ENCODE measurements at places on chromosomes 2 and 18.

DNA sequence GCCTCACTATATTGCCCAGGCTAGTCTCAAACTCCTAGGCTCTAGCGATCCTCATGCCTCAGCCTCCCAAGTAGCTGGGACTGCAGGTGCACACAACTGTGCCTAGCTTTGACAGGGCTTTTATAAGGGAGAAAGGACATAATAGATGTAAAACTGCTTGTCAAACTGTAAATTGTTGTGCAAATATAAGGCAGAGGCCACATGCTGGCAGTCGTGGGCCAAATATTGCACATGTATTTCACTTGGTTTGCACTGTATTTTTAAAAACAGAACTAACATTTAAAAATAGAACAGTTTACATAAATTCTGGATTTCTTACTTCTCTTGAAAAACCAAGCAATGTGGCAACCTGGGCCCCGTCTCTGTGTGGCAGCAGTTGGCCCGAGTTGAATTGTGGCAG is 31.2 kb upstream of the MYO3B start:
- no peak for DNase-seq

GRCh38 chr2:173002751-173003541 is 72.7 kb upstream of the MAP3K20 start:
- DNase-seq, result no peak

- peak; percentile 54 for DNase-seq
Measured at GRCh38 chr2:223846515-223846914, 9.1 kb upstream of the AP1S3 start.

DNA sequence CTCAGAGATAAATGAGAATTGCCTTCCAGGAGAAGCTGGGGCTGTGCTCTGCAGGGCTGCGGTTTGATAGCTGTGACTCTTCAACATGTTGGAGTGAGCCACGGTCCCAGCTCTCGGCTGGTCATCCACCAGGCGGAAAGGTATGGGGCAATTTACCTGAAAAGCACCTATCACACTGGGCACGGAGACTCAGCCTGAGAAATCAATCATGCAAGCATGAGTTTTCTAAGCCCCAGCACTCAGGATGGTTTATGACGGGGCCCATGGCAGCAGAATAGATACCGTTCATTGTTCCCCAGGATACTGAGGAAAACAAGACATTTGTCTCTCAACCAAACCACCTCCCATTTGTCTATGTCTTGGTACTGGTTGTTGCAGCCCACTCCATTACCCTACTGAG is 83.9 kb downstream of the LOXHD1 start:
- no peak for DNase-seq
